ENCODE measurements at places on chromosomes 1 and 21. TPM values are rescaled to one million over a fixed set of nuclear protein-coding genes. Genes with fewer than 3 reads are reported as not detected.

GRCh38 chr1:9490605-9491339 is 48.5 kb upstream of the SLC25A33 start:
- peak; percentile 83 for DNase-seq

- DNase-seq: peak; percentile 79
These were observed 524 bp upstream of the TMCO4 start for GRCh38 chr1:19800076-19800804.

Gene SPRR1B
- not detected for total RNA-seq

GRCh38 chr1:13703558-13704490 is 3.8 kb downstream of the PRDM2 start:
- DNase-seq: no peak

DNA sequence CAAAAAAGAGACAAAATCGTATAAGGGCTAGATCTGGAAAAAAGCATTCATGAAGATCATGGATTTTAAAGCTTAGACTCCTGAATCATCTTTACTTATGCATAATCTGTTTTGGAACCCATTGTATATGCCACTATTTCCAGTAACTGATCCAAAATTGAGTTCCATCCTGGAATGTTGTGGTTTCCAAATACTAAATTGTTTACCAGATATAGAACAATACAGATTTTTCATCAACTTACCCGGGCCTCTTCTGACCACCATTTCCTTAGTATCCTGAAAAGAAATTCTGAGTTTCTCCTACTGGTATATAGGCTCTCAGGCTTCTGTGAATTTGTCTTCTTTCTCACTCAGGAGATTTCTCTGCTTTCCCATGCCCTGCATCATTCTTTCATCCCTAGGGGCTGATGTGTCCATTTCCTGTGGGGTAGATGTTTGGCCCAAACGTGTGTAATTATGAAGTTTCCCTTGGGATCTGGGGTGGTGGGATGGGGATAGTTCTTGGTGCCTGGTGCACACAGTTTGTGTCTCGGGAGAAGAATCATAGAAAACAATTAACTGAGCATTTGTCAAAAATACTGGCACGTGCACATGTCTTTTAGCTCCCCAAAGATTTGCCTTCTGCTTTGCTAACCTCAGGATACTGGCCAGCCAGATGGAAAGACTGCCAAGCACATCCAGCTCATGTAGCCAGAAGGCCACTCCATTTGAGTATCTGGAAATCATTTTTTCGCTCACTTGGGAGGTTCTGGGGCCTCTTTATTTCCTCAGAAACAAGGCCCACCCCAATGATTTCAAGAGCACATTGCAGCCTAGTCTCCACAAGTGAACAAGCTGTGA is 127.8 kb downstream of the NTMT2 start:
- no peak for DNase-seq

Gene GIPC2
- total RNA-seq: 62.5 TPM

- DNase-seq: no peak
These were observed 182.8 kb downstream of the LMO4 start for GRCh38 chr1:87511449-87511848.

- DNase-seq: no peak
These were observed 418.9 kb downstream of the SETD4 start for GRCh38 chr21:35641271-35642016.

Gene ICOSLG
- total RNA-seq: 6.3 TPM

Gene CA14
- not detected for total RNA-seq

Gene MPL
- not detected for total RNA-seq

DNA sequence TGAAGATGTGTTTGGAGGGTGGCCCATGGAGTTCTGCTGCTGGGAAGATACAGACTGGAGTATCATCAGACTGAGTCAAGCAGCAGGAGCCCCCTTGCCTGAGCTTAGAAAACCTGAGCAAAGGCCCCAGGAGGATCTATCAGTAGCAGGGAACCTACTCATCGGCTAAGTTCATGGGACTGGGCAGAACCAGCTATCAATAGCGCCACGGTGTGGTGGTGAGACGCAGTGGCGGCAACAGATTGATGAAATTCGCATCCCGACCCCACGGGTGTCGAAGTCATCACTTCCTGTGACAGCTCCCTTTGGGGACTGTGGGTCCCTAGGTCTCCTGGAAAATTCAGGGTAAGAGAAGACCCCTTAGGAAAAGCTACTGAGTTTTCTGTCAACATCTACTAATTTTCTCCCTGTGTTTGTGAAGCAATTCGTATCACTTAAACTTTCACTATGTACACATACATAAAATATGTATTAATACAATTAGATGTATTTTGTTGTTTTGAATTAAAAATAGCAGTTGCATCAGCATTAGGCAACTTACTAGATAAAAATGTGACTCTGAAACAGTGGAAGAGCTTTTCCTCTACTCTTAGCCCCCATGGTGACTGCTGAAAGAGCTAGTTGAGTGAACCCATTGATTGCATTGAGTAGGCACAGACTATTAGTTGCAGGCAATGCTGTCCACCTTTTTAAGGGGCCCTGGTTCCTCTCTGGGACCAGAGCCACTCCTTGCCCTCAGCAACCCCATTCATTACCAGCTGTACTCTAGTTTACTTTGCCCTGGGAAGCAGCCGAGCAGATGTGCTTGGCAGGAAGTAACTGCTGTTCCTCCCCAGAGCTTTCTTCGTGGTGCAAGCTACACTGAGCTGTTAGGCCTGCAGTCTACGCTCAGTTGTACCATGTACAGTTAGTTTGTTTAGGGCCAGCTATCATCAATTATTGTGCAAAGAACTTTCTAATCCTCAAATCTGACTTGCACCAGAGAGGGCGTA is 7.3 kb upstream of the CACNA1S start:
- no peak for DNase-seq

DNA sequence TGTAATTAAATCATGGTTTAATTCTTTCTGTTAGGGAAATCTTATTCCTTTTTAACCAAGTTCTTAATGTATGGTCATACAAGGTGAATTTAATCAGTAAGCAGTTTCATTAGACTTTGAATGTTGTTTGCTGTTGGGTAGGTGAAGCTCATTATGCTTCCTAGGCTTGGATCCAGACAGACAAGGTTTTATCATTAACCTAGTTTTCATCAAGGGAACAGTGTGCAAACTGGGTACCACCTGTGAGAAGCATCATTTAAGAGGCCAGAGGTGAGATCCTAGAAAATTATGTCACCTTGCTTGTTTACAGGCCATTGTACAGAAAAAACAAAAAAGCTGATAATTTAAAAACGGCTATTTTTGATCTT is 130.1 kb downstream of the RYR2 start:
- no peak for DNase-seq

GRCh38 chr1:111516005-111516535 is 12.6 kb upstream of the ADORA3 start:
- peak; percentile 79 for DNase-seq

Gene S100B
- not detected for total RNA-seq

- DNase-seq: no peak
These were observed 42.4 kb upstream of the GADD45A start for GRCh38 chr1:67642629-67643028.

Gene IVL
- not detected for total RNA-seq

- DNase-seq: no peak
These were observed 5.9 kb downstream of the CDC14A start for GRCh38 chr1:100358210-100358609.

- peak; percentile 78 for DNase-seq
These were observed at the start of gene CR1L for GRCh38 chr1:207644852-207645634. TSS of gene CR1L (plus strand) at chr1:207645133. CDS start at chr1:207645234, 101 bp downstream.

- no peak for DNase-seq
These were observed 27.5 kb downstream of the MAP3K21 start for GRCh38 chr1:233354983-233355382.

DNA sequence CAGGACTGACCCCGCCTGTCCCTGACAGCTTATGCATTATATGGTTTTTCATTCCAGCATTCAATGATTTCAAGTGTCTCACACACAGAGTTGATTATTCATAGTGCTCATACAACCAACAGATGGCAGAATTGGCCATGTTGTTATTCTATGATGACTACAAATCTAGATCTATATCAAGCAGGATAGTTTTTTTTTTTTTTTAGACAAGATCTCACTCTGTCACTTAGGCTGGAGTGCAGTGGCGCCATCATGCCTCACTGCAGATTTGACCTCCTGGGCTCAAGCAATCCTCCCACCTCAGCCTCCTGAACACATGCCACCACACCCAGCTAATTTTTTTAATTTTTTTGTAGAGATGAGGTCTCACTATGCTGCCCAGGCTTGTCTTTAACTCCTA is 40.1 kb upstream of the LRRC8D start:
- DNase-seq: no peak

Gene TMEM240
- not detected for total RNA-seq

GRCh38 chr1:201559679-201560162 is 20.8 kb downstream of the NAV1 start:
- peak; percentile 83 for DNase-seq

- no peak for DNase-seq
These were observed 334.3 kb upstream of the LRRC7 start for GRCh38 chr1:69233463-69233862.

GRCh38 chr21:45347048-45347711 is 57.8 kb upstream of the COL18A1 start:
- no peak for DNase-seq

GRCh38 chr1:107198561-107198960 is 57.7 kb downstream of the NTNG1 start:
- DNase-seq: no peak

- no peak for DNase-seq
These were observed 42.5 kb upstream of the C1orf174 start for GRCh38 chr1:3942416-3943122.

GRCh38 chr1:90834354-90834885 is 117.3 kb upstream of the BARHL2 start:
- no peak for DNase-seq

Gene SPRR2A
- not detected for total RNA-seq

- no peak for DNase-seq
These were observed 9.3 kb downstream of the FMO1 start for GRCh38 chr1:171257607-171258076.

DNA sequence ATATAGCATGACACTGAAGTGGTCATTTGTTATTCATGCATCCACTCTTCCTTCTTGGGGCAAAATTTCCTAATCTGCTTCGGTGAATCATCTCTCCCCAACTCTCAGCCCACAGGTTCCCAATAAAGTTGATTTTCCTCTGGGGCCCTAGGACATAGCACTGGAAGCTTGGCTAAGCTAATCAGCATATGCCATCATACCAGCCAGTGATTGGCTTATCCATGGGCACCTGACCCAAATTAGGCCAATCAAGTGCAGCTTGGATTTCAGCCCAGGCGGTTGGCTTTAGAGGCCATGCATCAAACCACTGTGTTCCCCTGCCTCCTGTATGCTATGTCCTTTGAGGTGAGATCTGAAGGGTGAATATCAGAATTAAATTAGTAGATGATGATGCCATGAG is 58.9 kb downstream of the C1orf94 start:
- no peak for DNase-seq

Data from Peyer's patch (tissue), 4 donors.